ENCODE measurements at places on chromosomes 2 and 18.
A peak's percentile ranks its signal among the peaks of the same experiment; 100 is the strongest.

DNA sequence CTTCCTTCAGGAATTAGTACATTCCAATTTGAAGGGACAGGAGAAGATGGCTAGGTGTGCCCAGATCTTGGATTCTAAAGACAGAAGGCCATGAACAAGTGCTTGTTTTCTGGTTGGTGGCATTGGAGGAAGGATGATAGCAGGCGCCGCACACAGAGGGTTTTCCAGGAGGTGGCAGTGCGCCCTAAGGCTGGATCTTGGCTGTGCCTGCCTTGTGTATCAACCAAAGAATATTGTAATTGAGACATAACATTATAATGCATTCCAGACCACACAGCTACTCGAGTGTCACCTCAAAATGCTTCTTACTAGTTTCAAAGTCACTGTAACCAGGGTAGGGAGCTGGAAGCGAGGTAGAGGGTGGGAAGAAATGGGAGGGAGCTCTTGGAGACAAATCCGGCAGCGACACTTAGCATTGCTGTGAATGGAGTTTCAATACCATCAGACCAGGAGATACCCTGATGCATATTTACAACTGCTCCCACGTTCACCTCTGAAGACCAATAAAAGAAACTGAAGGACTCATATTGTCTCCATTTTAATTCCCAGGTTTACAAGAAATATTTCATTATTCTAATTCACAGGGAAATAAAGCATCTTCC, 42.5 kb downstream of the CPO start:
- DNase-seq: peak; percentile 49

- no peak for DNase-seq
These were observed 29.9 kb upstream of the L3MBTL4 start for GRCh38 chr18:6444466-6445228.

- no peak for DNase-seq
These were observed 957.0 kb downstream of the CPS1 start for GRCh38 chr2:211513446-211513845.

DNA sequence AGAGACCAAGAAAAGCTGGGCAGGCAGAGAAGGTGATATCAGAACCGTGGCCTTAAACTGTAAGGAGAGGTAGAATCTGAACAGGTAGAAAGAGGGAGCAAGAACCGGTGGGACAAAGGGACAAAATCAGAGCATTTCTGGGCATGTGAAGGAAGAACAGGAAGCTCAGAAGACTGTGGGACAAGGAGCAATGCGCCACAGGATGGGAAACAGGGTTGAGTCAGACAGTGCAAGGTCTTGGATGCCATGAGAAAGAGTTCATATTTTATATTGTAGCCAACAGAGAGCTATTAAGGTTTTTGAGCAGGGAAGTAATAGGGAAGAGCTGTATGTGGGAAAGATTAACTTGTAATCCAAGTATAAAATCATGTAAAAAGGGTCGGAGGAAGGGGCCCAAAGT, 106.4 kb upstream of the UGP2 start:
- DNase-seq: no peak

DNA sequence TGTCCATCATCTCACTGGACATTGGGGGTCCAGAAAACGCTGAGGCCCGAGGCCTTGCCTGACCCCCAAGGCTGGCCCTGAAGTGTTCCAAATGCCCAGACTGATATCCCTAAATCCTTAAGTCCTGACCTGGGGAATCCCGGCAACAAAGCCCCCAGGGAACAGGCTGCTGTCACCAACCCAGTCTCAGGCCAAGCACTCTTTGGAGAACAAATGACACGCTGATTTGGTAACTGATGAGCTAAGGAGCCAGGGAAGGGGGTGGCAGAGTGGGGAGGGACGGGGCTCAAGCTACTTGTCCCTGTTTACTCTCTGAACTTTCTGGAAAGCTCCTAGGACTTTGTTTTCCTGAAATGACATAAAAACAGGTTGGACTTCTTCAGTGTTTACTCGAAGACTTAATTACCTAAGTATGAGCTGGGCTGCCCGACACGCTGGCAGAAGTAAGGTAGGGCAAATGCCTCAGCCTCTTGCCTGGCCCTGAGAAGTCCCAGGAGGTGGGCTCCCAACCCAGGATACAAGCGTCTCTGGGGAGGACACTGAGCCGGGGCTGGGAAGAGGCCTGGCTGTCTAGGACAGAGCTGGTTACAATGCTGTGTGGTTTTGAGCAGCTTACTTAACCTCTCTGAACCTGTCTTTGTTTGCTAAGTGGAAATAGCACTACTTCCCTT, 105.5 kb upstream of the GLI2 start:
- DNase-seq: no peak

DNA sequence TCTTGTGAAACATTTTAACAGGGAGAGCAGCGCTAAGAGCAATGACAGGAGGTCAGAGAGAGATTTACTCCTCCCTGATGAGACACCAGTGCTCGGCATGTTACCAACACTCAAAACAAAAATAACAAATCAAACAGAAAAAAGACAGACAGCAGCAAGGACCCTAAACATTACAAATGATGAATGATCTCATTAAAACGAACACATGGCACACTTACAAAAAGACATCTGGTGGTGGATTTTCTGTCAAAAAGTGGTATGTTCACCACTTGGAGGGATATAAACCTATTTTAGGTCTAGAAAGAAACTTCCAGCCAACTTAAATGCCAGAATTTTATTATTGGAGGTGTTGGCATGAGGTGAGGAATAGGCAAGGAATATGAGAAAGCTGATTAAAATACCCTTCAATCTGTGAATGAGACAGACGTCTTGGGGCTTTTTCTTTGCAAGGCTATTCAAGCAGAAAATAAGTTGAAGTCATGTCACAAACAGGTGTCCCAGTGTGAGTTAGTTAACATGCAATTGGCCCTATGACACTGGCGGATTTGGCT, 112.8 kb downstream of the PRELID3A start:
- DNase-seq: no peak

DNA sequence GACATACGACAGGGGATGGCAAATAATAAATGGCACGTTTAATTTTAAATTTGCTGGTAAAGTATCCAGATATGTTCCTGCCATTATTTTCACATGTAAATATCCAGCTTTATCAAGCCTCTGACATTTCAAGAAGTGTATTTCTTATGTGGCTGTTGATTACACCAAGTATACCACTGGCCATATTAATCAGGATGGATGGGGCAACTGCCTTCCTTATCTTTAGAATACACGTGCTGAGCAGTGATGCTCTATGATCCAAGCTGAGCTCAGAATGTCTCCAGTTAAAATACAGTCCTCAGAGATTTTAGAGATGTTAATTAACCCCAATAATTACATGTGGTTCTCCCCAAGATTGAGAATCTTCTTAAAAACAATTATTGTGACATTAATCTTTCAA, 38.3 kb upstream of the RAPGEF4 start:
- no peak for DNase-seq

- no peak for DNase-seq
These were observed 98.9 kb downstream of the CYRIA start for GRCh38 chr2:16566701-16567100.

- no peak for DNase-seq
These were observed 87.2 kb upstream of the FSHR start for GRCh38 chr2:49241501-49241900.

DNA sequence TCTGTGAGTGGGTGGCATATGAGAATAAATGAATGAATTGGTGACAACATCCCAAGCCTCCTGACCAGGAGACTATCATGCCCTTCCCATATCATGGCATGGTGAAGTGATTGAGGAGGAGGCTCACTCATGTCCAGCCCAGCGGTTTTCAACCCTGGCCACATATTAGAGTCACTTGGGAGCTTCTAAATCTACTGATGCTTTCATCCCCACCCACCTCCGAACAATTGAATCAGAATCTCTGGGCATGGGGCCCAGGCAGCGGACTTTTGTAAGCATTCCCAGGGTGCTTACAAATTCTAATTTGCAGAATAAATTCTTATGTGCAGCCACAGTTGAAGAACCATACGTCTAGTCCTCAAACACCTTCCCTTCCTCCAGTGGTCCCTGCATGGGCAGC, 81.7 kb upstream of the SEC11C start:
- no peak for DNase-seq

DNA sequence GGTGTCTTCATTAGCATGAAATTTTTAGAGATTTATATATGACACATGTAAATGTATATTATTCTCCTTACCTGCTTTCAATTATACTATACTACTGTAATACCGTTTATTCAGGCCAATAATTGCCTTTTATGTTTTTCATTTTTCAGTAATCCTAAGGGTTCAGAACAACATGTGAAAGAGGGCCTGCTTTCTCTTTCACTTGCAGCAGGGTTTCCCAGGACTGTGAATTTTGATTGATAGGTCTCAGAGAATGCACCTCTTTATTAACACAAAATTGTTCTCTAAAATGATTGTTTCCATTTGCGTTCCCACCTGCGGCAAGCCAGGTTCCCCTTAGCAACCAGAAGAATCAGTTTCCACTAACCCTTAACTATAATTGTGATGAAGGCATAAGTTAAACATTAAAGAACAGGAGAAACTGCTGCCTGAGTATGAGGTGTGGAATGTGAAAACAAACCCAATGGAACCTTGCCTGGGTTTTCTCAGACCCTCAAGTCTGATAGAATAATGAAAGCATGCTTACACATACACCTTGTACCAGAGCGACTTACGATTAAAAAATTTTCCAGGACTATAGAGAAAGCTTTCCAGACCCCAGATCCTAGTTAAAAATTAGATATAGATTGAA, 1591.2 kb upstream of the LRRTM1 start:
- no peak for DNase-seq

GRCh38 chr2:35462226-35462998, 893.2 kb upstream of the CRIM1 start:
- DNase-seq: no peak

GRCh38 chr2:61671561-61672315, 133.6 kb upstream of the XPO1 start:
- no peak for DNase-seq

DNA sequence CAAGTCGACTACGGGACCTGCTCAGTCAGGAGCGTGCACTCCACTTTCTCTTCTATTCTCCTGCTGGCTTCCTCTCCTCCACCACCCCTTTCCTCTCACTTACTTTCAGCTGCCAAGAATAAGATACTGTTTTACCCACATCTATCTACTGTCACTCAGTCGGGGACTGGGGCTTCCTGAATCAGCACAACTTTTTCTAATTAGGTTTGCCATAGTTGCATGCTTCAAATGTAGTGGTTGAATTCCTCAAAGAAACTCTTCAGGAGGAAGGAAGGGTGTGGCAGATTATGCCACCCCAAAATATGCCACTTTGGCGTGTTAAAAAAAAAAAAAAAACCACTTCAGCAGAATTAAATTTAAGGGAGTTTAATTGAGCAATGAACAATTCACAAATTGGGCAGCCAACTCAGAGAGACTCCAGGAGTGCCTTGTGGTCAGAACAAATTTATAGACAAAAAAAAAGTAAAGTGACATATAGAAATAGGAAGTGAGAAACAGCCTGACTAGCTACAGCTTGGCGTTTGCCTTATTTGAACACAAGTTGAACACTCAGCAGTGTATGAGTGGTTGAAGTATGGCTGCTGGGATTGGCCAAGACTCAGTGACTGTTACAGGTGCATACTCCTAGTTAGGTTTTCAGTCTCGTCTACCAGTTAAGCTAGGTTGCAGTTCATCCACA, 32.5 kb upstream of the RMDN2 start:
- DNase-seq: peak; percentile 57

DNA sequence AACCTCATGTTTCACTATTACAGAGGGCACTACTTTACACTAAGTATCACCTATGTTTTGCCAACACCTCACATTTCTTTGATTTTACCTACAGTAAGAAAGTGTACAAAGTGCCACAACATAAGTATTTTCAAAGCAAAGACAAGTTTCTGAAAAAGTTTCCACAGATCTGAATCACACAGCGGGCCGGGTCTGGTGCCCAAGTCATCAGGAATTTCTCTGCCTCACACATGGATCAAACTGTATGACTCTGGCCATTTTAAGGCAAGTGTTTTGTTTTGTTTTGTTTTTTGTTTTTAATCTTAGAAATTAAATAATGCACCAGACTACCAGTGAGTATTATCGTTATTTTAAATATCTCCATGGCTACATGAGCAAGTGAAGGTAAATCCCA, 73.4 kb downstream of the ZNF516 start:
- no peak for DNase-seq

DNA sequence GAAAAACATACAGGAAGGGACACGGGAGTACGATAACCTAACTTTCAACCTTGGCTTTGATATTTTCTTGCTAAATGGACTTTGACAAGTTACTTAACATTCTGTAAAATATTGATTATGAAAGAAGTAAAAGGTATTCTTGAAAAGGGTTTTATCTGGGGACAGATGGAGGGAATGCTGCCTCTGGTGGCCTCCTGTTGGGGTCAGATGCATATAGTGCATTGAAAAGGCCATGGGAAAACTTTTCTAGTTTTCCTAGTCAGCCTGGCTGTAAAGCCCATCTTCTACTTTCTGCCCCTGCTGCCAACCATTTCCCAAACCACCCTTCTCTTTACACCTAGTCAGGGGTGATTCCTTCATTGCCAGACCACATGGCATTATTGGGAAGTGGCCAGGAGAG, 22.2 kb upstream of the MSTN start:
- no peak for DNase-seq

DNA sequence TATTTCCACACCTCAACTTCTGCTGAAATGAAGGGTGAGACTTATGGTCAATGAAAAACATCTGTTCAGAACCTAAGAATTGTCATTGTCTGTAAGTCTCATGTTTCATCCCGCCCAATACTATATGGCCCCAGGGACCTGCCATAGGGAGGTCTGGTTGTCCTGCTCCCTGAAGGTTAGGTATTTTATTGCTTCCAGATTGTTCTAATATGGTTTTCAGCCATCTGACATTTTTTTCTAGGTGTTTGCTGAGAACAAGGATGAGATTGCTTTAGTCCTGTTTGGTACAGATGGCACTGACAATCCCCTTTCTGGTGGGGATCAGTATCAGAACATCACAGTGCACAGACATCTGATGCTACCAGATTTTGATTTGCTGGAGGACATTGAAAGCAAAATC, 7.3 kb downstream of the XRCC5 start:
- no peak for DNase-seq

GRCh38 chr2:18791172-18791797, 201.9 kb upstream of the NT5C1B start:
- no peak for DNase-seq

DNA sequence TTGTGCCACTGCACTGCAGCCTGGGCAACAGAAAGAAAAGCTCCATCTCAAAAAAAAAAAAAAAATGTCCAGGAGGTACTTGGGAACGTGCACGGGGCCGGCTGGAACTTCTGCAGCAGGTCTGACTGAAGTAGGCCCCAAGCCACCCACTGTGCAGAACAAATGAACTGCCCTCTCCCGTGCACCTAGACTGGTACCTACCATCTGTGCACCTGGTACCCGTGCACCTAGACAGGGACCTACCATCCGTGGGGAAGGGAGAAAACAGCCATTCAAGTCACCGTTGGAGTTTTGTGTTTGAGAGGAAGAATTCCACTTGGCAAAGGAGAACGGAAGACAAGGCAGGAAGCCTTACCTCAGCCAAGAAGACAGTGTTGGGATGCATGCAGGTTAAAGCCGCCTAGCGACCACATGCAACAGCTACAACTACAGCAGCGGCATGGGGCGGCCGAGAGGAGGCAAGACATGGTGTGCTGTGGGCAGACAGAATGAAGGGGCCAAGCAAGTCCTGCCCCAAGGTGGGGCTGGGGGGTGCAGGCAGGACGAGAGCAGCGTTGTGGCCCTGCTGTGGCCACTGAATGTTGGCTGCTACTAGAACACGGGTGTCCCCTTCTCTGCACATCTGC, 16.1 kb downstream of the ST3GAL5 start:
- DNase-seq: no peak

- DNase-seq: no peak
These were observed 23.7 kb downstream of the CRACDL start for GRCh38 chr2:98912221-98912851.
